ENCODE measurements at places on chromosomes 5 and 9. TPM values are rescaled to one million over a fixed set of nuclear protein-coding genes. Genes with fewer than 3 reads are reported as not detected.

The RANBP17 gene
- total RNA-seq: 13.6 TPM

The FOXD4L3 gene
- total RNA-seq: not detected

The SLC45A2 gene
- total RNA-seq: not detected

The FRRS1L gene
- not detected for total RNA-seq

The GPR150 gene
- under 0.01 TPM for total RNA-seq

The FAM169A gene
- total RNA-seq: 0.57 TPM

The WNT8A gene
- total RNA-seq: not detected

The SLC6A3 gene
- total RNA-seq: not detected

The ANKRD33B gene
- total RNA-seq: 3.1 TPM
